ENCODE measurements at places on chromosomes 5 and 9. TPM values are rescaled to one million over a fixed set of nuclear protein-coding genes. Genes with fewer than 3 reads are reported as not detected.

FSTL4 gene
- 2.8 TPM for total RNA-seq

POU5F2 gene
- total RNA-seq, result 0.80 TPM

GRCh38 chr9:132147839-132148238 is 14.0 kb upstream of the NTNG2 start:
- no peak for ATAC-seq

- no peak for ATAC-seq
Measured at GRCh38 chr9:116984111-116984510, 297.0 kb downstream of the TRIM32 start.

GRCh38 chr5:145110834-145111233 is 724.3 kb downstream of the PRELID2 start:
- ATAC-seq, result no peak

DNA sequence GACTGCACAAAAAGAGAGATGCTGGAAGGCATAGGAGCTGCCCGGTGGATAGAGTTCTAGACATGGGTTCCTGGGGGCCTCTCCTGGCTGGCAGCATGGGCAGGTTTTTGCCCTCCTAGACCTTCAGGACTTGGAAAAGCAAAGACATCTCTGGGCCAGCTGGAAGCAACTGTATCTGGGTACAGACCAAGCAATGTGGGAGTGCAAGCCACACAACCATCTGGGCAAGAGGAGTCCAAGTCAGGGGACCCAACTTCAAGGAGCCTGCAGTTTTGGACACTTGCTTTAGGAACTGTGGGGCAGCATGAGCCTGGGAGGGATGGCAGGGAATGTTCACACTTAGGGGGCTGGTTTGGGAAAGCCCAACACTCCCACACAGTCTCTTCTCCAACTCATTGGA is 323.3 kb downstream of the GADD45G start:
- ATAC-seq, result no peak

DNA sequence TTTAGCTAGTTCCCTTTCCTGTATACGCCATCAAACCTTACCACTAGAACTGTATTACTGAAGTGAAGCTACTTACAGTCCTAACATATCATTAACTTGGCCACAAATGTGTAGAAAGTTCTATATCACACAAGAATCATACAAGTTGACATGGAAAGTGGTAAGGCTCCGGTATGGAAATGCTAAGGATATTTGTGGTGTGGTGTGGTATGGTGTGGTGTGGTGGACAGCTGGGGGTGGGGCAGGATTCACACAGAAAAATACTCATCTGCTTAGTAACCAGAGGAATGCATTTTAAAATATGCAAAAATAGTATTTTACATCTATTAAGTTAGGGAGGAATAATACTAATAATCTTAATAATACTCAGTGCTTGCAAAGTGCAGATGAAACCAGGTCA is 69.4 kb downstream of the TRPC7 start:
- ATAC-seq, result no peak

DNA sequence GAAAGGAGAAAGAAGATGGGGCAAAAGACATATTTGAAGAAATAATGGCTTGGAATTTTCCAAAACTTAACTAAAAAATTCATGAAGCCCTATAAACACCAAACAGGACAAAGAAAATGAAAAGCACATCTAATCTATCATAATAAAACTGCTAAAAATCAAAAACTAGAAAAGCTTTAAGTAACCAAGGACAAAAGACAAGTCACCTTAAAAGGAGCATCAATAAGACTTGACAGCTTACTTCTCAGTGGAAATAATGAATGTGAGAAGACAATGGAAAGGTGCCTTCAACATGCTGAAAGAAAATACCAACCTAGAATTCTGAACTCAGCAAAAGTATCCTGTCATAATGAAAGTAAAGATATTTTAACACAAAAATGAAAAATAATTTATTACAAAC is 27.0 kb downstream of the GTF3C4 start:
- ATAC-seq, result no peak
